LoVo (cell line): ENCODE measurements at places on chromosomes 5 and 9.

DNA sequence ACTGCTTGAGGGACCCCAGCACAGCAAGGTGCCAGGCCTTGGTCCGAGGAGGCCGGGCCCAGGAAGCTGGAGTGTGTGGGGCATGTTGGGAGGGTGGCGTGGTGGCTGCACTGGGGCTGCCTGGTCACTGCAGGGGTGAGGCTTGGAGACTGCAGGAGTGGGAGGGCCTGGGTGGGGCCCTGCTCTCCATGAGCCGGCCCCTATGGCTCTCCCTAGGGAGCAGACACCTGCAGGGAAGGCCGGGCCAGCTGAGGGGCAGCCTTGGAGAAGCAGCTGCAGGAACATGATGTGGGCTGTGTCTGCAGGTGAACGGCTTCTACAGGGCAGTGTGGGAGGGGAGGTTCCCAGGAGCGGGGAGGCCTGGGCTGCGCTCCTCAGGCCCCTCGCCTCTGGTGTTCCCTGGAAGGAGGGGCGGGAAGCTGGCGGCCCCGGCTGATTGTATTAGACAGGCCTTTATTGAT, 41.7 kb upstream of the TMEM250 start:
- DNase-seq: no peak

- DNase-seq: no peak
Observed at GRCh38 chr9:37156205-37156604, 35.8 kb downstream of the ZCCHC7 start.

DNA sequence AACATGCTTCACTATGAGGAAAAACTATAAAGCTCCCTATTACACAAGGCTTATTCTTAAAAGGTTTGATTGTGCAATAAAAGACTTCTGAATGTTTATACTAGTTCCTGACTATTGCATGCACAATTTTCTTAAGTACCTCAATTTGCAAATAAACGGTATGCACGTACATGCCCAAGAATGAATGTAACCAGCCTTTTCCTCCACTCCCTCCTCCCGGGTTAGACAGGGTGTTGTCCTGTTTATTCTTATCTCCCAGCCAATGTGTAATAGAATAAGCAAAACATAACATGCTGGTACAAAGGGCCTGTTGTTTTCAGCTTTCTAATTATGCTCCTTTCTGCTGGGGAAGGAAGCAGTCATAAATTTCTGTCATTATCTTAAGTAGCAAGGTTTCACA, 79.1 kb downstream of the AOPEP start:
- peak; percentile 92 for DNase-seq

DNA sequence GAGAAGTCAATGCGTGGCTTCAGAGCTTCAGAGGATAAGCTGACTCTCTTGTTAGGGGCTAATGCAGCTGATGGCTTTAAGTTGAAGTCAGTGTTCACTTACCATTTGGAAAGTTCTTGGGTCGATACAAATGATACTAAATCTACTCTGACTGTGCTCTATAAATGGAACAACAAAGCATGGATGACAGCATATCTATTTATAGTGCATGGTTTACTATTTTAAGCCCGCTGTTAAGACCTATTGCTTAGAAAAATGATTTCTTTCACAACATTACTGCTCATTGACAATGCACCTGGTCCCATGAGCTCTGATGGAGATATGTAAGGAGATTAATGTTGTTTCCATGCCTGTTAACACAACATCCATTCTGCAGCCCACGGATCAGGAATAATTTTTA, 435.7 kb downstream of the MAT2B start:
- DNase-seq: no peak

DNA sequence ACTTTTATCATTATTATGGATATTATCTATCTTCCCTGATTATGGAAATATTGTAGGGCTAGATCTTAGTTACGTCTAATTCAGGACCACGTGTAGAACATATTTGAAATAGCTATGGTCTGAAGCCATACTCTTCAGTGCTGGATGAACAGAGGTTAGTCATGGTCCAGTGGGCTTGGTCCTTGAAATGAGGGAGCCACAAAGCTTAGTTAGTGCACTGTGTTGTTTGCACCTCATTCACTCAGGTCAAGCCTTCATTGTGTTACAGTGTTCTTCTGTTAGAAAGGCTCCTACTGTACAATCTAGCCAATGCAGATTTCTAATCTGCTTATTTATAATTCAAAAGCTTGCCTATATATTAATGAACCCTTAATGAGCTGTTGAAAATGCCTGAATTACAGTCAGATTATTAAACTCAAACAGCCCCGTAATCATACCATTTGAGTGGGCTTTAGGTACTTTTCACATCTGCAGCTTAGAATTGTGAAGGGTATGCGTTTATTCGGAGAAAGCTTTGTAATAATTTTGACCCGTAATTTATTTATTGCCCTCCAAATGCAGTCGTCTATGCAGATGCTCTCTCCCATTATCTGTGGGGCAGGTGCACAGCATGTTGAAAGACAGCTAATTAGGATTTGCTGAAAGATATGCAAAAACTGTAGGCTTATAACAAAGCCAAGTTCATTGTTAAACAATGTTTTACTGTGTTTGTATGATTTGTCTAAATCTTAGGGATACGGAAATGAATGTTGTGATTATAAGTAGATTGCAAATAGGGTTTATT, 164.9 kb downstream of the PBX3 start:
- no peak for DNase-seq

DNA sequence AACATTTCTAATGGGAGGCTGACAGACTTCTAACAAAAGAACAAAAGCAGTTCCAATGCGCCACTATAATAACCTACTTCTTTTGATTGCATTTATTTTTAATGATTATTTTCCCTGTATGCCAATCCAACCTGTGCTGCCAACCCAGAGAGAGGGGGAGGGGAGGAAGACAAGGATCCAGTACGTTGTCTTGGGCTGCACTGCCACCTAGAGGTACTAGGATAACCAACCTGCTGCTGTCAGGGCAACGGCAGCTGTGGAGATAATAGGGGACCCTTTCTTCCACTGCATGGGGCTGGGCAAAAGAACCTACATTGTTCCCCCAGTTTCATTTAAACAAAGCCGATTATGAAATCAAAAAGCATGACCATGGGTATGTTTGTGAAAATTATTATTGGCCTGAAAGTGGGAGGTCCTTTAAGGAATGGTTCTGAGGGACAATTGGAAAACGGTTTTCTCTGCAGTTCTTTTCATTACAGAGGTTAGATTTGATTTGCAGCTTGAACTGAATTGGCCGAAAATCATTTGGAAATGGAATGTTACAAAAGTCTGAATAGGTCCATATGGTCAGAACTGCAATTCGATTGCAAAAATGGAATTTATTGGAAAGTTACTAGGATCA, 101.3 kb downstream of the RASEF start:
- DNase-seq: peak; percentile 64

DNA sequence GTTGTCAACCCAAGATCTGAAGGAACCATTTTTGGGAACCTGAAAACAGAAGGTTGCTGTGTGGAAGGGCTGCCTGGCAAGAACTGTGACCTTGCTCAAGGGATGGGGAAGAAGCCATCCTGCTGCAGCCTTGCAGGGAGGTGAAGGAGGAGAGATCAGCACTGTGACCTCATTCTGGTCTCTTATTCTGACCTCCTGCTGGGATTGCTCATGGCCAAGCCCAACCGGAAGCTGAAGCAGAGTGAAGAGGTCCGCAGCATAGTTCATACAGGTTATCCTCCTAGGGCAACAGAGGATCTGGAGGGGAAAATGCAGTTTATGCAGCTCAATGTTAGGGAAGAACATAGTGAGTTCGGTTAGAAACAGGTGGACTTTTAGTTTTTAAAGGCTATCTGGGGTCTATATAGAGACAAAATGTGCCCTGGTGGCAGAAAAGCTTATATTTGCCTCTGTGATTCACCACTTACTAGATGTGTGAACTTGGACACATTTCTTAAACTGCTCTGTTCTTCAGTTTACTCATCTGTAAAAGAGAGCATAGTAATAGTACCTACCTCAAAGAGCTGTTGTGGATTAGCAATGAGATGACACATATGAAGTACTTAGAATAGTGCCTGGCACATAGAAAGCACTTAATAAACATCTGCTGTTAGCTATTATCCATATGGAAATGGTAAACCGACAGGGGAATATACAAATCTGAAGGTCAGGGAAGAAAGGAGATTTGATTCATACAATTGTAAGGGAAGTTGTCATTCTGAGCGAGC, 57.9 kb upstream of the BNC2 start:
- no peak for DNase-seq

DNA sequence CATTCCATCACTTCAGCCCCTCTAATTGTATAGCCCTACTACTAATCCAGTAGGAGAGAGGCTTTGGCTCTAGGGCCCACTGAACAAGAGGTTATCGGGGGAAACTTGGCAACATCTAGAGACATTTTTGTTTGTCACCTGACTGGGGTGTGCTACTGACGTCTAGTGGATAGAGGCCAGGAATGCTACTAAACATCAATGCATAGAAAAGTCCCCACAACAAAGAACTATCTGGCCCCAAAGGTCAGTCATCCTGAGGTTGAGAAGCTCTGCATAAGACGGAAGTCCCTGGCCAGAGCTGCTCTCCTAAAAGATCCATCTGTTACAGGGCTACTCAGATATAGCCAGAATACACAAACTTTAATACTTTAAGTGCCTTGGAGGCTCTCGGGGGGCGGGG, 570.6 kb upstream of the KLF4 start:
- no peak for DNase-seq

DNA sequence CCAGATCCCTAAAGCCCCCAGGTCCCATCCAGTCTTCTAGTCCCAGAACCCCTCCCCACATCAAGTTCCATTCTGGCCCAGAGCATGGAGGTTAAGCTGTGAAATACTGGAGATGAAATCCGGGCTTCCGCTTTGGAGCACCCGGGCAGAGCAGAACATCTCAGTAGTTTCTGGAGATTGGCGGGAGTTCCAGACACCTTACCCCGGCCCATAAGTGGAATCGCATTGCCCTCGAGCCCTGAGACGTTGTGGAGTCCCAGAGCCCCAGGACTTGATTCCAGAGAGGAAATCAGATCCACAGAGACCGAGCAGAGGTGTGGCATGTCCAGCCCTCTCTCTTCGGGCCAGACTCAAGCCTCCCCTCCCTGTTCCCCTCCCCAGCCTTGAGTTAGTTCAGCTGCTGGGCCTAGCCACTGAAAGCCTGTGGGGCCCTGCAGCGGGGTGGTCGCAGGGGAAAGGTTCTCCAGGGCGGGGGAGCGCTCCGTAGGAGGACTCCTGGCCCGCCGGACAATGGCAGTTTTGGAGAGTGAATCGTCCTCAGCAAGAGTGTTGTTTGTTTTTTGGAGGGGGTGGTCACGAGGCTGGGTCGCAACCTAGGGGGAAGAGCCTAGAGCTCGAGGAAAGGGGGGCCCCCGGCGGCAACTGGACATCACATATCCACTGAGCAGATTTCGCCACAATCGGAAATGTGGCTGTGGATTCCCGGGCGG, 1.0 kb upstream of the PAX5 start:
- peak; percentile 5 for DNase-seq

DNA sequence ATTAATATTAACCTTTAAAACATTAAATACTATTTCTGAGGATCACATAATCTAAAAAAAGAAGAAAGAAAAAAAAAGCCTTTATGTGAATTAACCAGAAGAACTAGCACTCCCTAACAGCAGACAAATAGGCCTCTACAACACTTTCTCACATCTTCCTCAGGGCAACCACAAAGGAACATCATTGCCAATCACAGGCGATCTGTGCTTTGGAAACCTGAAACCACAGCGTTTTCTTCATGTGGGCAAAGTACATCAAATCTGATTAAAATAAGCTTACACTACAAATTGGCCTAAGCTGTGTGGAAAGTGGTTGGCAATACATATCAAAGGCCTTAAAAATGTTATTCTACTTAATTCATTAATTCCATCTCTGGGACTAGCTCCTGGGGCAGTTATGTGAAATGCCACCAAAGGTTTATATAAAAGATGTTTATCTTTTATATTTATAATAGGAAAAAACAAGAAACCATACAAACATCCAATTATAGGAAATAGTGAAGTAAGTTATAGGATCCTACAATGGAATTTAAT, 184.8 kb upstream of the TBCA start:
- no peak for DNase-seq

GRCh38 chr9:125611121-125611765, 95.8 kb downstream of the MAPKAP1 start:
- DNase-seq: no peak

DNA sequence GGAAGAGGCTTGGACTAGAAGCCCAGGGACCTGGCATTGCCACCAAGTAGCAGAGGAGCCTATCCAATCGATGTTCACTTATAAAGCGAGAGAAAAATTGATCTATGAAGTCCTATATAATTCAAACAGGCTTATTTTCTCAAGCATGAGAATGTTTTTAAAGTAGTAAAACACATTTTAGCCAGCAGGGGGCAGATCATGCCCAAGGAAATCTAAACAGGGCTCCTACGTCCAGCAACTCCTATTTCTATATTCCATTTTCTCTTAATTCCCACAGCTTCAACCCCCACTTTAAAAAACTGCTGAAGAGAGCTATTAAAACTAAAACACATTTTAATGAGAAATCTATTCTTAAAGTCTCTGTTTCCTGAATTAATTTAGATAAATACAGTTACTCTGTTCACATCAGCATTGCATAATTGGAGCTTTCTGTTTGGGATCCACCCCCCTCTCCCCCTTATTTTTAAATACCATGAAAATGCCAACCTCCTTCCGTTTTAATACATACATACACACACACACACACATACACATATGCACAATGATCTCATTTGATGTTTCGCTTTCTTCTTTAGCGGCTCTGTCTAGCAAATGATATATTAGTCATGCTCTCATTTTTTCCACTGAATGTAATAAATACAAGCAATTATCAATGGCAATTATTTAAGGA, 144.9 kb downstream of the MYO10 start:
- peak; percentile 63 for DNase-seq

DNA sequence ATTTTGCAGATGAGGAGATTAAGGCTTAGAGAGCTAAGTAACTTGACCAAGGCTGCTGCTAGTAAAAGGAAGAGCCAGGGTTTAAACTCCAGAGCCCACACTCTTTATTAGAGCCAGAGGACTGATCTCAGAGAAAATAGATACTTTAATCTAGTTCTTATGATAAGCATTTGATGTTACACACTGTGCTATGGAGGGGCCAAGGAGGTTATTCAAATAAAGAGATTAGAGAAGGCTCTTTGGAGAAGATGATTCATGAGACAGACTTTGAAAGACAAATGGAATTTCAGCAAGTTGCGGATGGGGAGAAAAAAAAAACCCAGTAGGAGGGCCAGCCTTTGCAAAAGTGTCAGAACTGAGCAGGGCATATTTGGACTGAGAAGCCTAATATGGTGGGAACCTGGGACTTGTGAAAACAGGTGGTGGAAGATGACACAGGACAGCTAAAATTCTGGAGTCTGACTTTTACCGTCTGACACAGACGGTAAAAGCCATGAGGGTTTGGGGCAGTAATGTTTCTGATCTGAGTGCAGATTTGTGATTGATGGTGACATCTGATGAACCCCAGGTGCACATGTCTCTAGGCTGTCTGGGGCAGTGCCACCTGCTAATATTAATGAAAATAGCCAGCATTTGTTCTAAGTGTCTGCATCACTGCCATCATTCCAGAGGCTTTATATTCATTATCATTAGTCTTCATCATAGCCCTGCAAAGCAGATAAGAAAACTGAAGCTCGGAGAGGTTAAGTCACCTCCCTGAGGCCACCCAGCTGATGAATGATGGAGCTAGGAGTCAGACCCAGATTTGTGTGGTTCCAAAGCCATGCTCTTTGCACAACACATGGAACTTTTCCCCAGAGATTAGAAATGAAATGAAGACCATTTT, 65.3 kb upstream of the CXCL14 start:
- no peak for DNase-seq
